Activated naive CD8-positive, alpha-beta T cell treated with anti-CD3 and anti-CD28 coated beads, Interleukin-2, amount 50 U/mL, for 16 hours (primary cell): ENCODE measurements at places on chromosomes 12 and 14.

GRCh38 chr12:14956024-14956891 lies 5.1 kb downstream of the ARHGDIB start:
- no peak for DNase-seq

DNA sequence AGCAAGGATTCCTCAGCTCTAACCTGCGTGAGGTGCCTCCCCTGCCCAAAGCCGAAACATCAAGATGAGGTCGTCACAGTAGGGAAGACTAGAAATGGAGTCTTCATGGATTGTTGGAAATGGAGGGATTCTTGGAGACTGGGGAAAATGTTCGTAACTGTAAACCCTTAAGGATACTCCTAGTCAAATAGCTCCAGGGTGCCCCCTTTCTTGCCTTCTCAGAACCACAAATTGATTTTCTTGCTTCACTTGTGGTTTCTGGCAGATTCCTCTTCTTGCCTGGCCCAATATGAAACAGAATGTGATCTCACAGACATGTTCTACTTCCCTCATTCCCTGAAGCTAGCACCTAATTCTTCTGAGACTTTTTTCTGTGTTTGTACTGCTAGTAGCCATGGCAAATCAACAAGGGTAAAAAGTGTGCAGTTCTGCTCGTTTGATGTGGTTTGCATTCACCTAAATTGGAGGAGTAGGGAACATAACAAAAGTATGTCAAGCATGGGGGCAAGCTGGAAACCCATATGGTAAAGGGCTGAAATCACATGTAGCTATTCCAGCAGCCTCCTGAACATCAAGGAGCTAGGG lies 332.0 kb downstream of the PAWR start:
- DNase-seq = no peak

- peak; percentile 24 for DNase-seq
Observed at GRCh38 chr12:132153501-132154340, 9.5 kb downstream of the NOC4L start.

DNA sequence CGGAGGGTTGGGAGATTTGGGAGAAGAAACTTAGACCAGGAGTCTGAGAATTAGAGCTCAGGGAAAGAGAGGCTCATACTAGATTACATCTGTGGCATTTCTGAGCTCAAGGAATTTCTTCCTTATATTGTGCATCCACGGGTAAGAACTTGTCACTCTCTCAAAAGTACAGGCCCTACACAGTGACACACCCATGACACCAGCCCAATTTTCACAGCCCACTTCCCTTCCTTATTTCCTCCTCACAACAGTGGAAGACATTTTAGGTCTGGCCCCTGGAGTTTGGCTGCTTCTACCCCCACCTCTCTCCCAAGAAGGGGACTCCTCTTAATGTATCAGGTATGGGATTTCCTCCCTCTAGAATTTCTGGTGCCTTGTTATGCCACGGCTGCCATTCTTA lies 9.2 kb upstream of the ZNF385A start:
- DNase-seq = no peak

- no peak for DNase-seq
Observed at GRCh38 chr12:94745562-94745961, 95.2 kb upstream of the TMCC3 start.

DNA sequence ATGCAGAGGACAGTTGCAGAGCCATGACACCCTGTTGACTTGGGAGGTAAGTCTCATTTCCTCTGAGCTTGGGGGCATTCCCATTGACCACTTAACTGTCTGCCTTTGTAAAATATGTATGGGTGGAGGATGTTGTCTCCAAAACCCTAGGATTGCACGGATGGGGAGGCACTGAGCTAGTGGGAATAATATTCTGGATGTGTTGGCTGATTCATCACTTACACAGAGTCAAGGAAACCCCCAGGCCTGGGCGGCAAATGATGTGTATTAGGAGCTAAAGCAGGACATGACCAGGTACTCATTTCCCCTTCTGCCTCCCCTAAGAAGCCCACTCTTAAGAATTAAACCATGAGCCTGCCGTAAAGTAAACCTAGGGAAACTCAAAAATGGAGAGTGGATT lies 319.4 kb downstream of the VRK1 start:
- no peak for DNase-seq

GRCh38 chr14:105249182-105250007 lies 1.1 kb downstream of the BTBD6 start:
- DNase-seq = no peak

- no peak for DNase-seq
Observed at GRCh38 chr12:7081037-7081436, 11.2 kb downstream of the C1R start.

GRCh38 chr14:53571641-53572328 lies 384.8 kb downstream of the BMP4 start:
- DNase-seq = no peak

- no peak for DNase-seq
Observed at GRCh38 chr12:121252712-121253345, 42.9 kb downstream of the P2RX4 start.

DNA sequence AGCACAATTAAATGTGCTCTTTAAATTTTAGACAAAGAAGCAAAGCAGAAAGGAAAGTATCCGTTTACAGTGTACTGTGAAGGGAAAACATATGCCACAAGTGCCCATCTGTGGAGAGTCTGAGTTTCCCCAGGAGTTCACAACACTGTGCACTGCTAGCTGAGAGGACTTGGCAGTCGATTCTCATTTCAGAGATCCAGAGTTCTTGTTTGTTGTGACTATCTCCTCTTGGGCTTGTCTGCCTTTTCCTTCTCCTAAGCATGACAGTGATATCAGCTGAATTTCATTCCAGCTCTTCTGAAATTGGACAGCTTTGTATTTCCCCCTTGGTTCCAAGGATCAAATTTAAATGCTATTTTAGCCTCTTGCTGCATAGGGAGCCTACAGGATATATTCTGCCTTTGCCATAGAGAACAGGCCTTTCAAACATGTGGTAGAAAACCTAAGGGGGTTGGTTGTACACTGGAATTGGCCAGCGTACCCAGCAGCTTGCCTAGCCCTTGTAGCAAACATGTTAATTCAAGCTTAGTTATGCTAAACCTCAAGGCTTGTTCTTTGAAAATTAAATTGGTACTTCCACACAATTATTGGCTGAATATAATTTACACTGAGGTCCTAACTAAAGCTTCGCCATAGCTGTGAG lies 259.2 kb upstream of the NOVA1 start:
- no peak for DNase-seq

- peak; percentile 52 for DNase-seq
Observed at GRCh38 chr12:9741726-9742125, 8.8 kb upstream of the CLECL1 start.

GRCh38 chr14:97975216-97975615 lies 1178.0 kb downstream of the VRK1 start:
- DNase-seq = no peak

- no peak for DNase-seq
Observed at GRCh38 chr14:23316300-23316699, 5.0 kb upstream of the PABPN1 start.

- no peak for DNase-seq
Observed at GRCh38 chr12:130970908-130971233, 17.2 kb downstream of the ADGRD1 start.

DNA sequence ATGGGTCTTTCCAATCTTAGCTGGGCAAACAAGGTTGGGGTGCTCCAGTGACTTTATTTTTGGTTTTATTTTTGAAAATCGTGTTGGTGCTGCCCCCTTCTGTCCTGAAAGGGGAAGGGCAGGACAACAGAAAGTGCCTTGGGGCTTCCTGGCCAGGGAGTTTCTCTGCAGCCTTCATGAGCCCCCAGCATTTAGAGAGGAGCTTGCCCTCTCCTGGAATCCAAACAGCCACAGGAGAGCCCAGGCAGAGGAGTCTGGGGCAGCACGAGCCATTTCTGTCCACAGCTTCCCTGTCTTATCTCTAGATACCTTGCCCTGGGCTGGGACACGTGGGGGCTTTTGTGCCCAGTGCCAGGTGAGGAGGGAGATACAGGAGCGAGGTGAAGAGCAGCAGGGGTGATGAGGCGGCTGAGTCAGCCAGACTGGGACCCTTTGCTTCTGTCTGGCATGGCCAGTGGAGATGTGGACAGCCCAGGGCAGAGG lies 4.4 kb upstream of the C1RL start:
- DNase-seq = no peak

- DNase-seq = no peak
Observed at GRCh38 chr14:68512088-68512487, 280.8 kb downstream of the ZFP36L1 start.

GRCh38 chr12:33587784-33588712 lies 148.4 kb upstream of the SYT10 start:
- DNase-seq = no peak

DNA sequence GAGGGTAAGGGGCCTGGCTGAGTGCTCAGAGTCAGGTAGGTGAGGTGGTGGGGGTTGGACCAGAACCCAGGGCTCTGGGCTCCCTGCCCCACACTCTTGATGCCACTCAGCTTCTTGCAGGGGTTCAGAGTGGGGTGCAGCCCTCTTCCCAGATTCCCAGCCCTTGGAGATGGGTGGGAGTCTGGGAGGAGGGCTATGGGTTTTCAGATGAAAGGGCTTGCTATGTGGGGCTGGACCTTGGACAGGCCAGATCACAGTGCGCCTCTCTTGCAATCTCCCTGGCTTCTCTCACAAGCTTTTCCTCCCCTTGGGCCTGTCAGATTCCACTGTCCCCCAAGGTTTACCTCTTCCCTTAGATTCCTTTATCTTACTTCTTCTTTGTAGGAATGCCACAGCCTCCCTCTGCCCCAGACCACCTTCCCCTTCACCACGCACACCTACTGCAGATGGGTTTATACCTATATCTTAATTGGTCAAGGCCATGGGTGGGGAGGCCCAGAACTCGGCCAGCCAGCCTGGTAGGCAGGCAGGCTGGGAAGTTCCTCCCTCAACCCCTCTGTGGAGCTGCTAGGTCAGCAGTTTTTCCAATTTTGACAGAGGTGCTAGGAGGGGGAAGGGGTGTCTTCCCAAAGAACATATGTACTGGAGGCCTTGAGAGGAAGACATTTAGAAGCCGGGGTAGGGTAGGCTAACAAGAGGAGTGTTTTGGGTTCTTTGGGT lies 1.4 kb downstream of the NYNRIN start:
- no peak for DNase-seq

DNA sequence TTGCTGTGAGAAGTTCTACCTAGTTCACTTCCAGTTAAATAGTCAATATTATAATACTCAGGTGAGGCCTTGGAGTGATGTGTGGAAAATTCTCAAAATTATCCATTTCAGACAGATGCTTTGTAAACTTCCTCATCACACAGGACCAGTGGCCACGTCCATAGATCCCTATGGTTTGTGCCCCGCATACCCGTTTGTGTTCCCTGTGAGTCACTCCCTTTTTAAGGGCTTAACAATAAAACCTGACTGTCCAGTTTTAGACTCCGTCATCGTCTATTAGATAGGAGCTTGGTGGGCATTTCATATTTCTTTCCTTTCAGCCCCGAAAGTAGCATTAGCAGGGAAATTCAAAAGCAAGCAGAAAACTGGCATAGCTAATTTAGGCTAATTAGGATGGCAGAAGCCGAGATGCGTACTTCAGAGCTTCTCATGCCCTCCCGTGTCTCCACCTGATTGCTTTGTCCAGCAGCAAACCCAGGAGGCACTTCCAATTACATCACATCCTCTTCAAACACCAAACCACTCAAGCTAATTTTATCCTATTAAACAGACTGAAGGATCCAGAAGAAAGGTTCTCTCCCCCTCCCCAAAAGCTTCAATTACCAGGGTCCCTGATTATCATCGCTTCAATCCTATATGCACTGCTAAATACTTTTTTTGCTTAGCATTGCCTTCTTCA lies 186.6 kb upstream of the OTX2 start:
- DNase-seq = no peak

DNA sequence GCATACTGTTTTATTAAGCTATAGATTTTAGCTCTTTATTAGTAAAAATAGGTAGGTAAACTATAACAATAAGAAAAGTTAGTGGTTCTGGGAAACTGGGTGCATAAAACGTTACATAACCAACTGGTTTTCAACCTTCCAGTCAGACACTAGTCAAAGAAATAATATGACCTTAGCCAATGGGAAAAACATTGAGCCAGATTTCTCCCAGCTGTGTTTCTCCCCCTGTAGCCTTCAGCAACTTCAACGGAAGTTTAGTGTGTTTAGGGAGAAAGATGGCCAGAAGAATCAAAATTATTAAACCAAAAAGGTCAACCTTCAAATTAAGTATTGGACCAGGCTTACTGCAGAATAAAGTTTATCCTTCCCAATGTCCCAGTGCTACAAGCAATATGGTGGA lies 283.5 kb upstream of the DIO2 start:
- DNase-seq = no peak

DNA sequence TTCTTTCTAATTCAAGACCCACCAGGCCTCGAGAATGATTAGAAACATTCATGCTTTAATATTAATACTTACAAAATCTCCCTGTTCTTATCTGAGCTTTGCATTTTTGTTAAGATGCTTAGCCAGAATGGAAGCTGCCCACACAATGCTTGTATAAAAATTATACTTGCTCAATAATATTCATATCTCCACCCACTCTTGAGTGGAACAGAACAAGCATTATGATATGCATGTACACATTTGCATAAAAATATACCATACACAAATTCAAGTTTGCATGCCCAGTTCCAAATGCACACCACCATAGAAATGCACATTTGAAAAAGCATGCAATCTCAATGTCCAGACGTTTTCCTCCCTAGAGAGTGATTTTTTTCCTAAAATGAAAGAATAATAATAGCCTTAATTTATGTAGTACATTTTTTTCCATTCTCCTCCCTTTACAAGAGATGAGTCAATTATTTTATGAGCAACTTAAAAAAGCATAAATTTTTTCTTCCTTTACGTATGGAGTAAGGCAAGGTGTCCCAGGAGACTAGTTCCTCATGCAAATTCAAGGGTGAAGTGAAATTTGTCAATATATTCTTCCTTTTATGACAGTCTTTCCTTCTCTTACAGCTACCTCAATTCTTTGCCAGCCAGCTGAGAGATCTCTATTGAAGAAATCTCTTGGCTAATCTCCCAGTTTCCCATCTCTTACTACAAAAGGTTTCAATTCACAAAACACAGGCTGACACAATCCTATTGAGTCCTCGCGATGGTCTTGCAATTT lies 313.1 kb upstream of the GARIN6 start:
- no peak for DNase-seq

- no peak for DNase-seq
Observed at GRCh38 chr12:112425582-112426382, 7.0 kb downstream of the PTPN11 start.

- DNase-seq = no peak
Observed at GRCh38 chr12:125079648-125080645, 14.7 kb downstream of the AACS start.

GRCh38 chr12:32993404-32993803 lies 96.8 kb upstream of the PKP2 start:
- DNase-seq = no peak

- DNase-seq = no peak
Observed at GRCh38 chr12:104929977-104930376, 28.1 kb downstream of the SLC41A2 start.
